ENCODE measurements at places on chromosomes 7 and 10.

- DNase-seq = no peak
Measured at GRCh38 chr10:113037218-113037617, 87.2 kb downstream of the TCF7L2 start.

- no peak for DNase-seq
Measured at GRCh38 chr7:158759245-158759614, 54.6 kb upstream of the NCAPG2 start.

GRCh38 chr7:151109094-151110048 lies 23.1 kb downstream of the AGAP3 start:
- DNase-seq = no peak

DNA sequence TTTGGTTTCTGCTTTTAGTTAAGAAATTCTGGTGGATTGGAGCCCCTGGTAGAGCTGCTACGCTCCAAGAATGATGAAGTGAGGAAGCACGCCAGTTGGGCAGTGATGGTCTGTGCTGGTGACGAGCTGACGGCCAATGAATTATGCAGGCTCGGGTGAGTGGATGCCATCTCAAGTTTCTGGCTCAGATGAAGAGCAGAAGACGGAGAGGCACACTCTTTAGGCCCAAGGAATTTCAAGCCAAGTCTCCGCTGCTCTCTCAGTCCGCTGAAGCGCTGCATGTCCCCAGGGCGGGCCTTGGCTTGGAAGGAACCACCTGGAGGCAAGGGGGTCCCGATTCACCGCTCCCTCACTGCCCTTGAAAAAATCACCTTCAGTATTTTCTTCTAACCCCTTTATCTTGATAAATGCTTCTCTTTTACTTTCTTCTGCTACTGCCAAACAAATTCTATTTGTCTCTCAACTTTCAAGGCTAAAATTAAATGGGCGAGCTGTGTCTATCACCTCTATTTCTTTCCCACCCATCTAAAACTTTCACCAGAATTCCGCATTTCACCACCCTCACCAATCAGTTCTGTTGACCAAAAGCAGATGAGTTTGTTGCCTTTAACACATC lies 74.2 kb downstream of the ARMC3 start:
- DNase-seq = no peak

- DNase-seq = no peak
Measured at GRCh38 chr10:28906934-28907333, 229.6 kb downstream of the BAMBI start.

DNA sequence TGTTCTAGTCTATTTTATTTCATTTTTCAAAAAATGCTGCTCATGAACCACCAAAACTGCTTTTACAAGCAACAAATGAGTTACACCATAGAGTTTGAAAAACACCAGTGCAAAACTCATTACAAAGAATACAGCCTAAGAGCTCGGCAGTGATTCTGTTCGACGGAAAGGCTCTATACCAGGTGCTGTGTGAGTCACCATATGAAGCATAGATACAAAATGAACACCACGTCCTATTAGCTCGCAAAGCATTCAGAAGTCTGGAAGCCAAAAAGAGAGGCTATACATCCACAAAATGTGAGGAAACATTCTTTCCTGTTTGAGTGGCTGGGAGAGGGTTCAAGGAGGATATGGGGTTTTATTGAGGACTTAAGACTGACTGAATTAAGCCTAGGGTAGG lies 136.1 kb downstream of the ATE1 start:
- DNase-seq = no peak

- DNase-seq = no peak
Measured at GRCh38 chr7:28246921-28247461, 66.4 kb upstream of the JAZF1 start.

GRCh38 chr10:127872871-127873600 lies 19.7 kb downstream of the CLRN3 start:
- DNase-seq = no peak

- DNase-seq = no peak
Measured at GRCh38 chr10:128422999-128423398, 296.8 kb upstream of the MKI67 start.

DNA sequence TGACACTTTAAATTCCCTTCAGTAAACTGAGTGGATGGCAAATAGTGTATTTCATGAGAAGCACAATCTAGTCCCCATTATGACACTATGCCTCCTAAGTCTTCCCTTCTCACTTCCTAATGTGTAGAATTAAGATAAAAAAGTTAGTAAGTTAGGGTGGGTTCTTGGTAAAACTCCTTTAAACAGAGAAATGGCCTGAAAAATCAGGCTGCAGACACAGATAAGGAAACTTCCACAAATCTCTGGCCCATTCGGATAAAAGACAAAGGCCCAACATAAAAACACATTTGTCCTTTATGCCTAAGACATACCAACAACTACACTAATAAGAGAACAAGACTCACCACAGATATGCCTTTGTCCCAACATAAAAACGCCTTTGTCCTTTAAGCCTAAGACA lies 21.5 kb downstream of the AKR1C8 start:
- no peak for DNase-seq

DNA sequence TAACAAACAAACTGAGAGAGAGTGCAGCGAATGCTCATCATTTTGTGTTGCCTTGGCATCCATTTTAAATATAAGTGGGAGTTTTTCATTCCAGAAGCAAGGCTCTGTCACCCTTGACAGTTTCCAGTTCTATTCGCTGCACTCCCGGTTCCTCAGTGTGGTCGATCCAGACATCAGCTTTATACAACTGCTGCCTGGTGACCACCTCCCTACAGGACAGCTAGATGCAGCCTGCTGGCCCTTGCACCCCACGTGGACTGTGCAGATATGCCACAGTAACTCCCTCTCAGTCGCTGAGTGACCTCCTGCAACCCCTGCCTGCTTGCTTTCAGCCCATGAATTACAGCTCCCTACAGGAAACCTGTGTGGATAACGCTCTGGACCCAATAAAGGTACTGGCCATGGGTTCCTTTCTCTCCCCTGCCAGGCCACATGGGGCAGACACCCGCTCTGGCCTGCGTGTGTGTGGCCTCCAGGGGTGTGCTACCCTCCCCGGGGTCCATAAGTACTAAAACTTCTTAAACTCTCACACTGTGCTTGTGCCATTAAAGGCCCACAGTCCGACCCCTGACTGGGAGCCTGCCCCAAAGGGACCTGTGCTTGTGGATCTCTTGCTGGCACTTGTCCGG lies 23.6 kb downstream of the BEND7 start:
- no peak for DNase-seq

DNA sequence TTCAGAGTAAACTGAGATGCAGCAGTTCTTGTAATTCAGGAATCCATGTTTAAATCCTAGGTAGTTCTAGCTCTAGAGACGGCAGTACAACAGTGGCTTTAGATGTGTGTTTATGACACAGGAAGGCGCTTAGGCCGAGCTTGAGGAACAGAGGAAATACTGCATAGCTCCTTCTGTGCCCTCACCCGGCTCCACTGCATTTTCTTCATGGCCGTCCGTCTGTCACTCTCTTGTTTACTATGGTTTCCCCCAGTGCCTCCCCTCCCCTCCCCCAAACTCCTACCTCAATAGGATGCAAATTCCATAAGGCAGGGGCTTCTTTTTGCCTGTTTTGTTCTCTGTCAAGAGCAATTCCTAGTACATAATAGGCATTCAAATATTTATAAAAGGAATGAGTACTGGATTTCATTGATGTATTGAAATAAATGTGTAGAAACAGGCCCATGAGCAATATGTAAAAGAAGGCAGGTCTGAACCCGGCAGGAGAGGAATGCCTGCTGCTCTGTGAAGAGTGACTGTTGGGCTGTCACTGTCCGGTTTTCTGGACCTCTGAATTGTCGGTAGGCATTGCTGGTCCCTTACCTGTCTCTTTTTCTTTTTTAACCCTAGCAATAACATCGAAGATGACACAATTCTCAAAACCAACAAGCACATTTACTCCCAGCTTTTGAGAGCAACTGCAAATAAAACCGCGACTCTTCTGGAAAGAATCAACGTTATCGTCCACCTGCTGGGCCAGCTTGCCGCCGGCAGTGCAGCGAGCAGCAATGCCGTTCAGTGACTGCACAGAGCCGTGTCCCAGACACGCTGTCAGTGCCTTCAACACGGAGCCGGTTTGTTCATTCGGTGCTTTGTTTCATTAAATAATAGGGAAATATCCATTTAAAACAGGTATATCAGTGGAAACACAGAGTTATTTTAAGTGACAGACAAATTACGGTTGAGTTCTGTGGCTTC lies 12.7 kb downstream of the MMP21 start:
- DNase-seq = no peak

DNA sequence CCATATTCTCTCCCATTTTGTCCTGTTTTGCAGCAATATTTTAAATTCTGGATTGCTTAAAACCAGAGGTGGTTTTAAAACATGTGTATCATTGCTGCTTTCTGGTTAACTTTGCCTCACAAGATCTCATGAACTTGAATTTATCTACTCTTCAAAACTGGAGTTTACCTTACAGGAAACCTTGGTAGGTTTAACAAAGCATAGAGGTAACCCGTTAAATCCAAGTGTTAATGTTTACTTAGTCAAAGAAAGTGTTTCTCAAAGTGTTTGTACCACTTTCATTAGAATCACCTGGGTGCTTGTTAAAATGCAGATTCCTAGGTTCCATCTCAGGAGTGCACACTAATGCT lies 44.0 kb upstream of the VDAC2 start:
- DNase-seq = no peak

- DNase-seq = no peak
Measured at GRCh38 chr10:112295853-112296830, 12.9 kb downstream of the TECTB start.

DNA sequence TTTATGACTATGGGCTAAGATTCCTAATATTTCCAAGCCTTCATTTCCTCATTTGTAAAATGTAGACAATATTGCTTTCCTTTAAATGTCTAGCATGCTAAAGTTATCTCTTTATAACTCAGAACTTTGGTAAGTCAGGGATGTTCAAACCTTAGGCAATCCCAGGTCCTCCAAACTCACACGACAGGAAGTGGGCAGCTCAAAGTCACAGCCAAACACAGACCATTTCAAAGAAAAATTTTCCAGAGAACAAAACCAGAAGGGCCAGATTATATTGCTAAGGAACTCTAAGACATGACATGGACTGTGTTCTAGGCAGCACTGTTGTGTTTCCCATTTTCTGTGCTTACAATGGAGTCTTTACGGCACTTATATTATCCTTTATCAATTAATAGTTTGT lies 87.8 kb upstream of the DYNC1I1 start:
- no peak for DNase-seq

- no peak for DNase-seq
Measured at GRCh38 chr7:35570937-35571336, 124.0 kb downstream of the HERPUD2 start.

DNA sequence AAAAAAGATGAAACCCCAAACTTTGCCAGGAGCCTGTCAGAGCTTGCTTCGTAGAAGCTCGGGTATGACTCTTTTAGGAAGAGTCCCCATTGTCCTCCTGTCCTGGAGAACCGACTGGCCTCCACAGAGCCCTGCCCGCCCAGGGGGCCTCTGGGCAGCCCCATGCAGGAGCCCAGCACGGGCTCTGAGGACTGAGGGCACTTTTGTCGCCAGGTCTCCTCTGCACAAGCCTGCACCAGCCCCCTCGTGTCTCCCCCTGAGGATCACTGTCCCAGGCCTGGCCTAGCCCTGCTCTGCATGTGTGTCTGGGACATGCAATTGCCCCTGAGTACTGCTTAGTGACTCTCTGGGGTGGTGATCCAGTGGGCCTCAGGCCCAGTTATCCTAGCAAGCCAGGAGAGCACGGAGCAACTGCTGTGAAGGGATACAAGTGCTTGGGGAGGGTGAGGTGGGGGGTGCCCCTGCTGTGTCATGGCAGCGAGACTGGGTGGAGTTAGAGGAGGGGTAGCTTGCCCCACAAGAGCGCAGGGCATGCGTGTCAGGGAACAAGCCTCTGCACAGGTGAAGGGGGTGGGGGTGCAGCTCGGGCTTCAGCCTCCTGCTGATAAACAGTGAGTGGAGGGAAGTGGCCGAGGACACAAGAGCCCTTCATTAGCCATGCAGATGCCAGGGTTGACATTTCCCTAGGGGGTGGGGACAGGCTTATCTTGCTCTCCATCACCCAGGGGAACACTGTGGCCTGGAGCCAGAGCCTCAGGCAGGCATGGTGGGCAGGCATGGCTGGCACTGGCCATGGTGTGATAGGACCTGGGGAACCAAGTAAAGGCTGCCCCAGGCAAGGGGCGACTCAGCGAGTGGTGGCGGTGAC lies 143.4 kb downstream of the C10orf105 start:
- no peak for DNase-seq

DNA sequence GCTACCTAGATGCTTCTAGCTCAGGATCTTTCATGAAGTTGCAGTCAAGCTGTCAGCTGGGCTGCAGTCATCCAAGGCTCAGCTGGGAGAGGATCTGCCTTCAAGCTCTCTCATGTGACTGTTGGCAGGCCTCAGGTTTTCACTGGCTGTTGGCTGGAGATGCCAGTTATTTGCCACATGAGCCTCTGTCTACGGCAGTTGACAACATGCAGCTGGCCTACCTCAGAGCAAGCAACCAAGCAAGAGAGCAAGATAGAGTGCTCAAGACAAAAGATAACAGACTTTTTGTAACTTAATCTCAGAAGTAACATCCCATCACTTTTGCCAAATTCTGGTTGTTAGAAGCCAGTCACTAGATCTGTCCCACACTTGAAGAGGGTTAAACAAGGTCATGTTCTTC lies 125.8 kb downstream of the TPST1 start:
- no peak for DNase-seq

DNA sequence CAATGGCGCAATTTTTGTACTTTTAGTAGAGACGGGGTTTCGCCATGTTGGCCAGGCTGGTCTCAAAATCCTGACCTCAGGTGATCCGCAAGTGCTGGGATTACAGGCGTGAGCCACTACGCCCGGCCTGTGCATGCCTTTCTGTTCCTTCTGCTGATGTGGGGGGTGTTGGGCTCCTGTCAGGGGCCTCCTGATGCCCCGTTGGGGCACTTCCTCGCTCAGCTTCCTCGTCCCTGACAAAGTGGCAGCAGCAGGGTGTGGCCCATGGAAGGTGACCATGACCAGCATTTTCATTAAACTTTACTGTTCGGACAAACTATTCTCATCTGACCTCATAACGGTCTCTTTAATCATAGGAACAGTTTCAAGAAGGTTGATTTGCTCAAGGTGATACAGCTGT lies 69.4 kb downstream of the TBXAS1 start:
- no peak for DNase-seq

DNA sequence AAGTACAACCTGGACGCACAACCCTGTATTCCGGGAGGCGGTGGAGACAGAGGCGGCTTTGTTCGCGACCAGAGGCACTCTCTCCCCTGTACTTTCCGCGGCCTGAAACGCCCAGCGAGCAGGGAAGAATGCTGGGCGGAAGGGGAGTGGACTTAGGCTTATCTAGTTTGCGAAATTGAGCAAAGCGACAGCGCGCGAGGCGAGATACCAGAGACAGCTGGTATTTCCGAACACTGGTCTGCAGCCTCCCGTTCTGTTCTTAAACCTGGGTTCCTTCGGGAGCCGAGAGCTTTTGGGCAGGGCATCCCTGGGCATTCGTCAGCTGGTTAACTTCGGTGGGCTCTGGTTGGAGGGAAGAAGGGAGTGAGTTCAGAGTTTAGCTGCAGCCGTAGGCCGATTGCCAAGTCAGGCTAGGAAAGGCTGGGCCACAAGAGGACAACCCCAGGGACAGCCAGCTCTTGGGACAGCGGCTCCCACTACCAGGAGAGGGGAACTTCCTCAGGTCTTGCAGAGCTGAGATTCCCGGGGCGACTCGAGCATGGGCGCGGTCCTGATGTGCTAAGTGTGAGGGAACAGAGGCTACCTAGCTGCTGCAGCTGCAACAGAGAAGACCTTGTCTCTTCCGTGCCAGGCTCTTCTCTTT lies 3.9 kb downstream of the HMX3 start:
- DNase-seq = no peak
